NCI-H82 (cell line): ENCODE measurements at places on chromosomes 5 and 9.

DNA sequence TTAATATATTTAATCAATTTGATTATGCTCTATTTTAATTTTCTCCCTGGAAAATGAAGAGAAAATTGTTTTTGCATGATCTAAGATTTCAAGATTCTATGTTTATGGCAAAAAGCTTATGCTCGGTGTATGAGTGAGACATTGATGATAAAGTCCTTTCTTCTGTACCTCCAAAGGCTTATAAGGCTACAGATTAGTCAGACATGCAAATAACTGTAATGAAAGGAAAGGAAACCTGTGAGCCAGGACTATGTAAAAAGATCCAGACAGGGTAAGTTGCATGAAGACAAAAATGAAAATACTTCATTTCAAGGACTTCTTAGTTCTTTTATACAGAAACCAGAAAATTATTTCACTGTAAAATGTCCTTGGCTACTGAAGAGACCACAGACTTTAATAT, 52.2 kb upstream of the EDIL3 start:
- no peak for DNase-seq

GRCh38 chr9:124606027-124606426, 98.8 kb upstream of the NR5A1 start:
- no peak for DNase-seq

DNA sequence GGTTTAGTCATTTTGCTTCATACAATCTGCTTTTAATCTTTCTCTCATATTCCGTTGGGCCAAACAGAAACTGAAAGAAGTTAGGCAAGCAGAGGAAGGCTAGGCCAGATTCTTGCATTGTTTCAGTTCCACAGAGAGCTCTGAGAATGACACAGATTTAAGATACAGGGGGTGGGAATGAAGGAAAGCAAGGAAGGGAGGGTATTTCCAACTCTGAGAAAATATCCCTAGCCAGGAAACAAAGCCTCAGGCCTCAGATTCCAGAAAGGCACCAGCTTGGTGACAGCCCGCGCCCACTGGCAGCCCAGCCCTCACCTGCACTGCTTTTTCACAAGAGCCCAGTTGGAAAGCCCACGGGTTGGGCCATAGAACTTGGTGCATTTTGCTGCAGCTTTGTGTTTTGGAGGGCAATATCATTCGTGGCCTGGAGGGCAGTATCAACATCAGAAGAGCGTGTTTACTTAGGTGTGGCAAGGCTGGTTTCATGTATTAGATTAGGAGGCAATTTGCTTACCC, 63.5 kb downstream of the ENC1 start:
- no peak for DNase-seq

- no peak for DNase-seq
These were observed 17.7 kb upstream of the ANXA1 start for GRCh38 chr9:73133921-73134407.

DNA sequence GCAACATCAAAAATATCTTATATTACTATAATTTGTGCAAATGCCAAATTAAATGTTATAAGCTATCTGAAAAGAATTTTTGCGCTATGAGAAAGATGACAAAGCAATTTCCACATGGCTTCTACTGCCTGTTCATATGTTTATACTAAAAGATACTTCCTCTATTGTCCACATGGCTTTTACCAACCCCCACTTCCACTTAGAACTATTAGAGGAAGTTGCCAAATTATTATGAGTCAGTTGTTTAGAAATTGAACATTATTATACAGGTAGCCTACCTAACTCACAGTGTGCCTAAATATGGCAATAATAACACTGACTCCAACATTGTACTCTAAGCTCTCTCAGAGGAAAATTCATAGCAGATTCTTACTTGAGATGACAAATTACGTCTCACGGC, 37.6 kb upstream of the SLC27A6 start:
- DNase-seq: no peak

DNA sequence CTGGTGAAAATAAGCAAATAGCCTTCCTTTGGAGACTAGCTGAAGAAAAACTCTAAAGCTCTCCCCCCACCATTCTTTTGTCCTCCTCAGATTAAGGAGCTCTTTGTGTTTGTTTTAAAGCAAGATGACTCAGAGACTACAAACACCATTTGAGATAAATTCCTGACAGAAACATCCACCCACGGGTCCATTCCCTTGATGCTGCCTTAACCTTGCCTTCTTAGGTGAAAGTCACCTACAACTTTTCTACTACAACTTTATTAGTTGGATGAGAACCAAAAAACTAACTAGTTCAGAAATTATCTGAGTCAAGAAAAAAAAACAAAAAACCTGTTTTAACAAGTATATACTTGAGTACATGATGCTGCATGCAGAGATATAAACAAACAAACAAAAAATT, 831.1 kb downstream of the NR2F1-AS1 start:
- DNase-seq: no peak

DNA sequence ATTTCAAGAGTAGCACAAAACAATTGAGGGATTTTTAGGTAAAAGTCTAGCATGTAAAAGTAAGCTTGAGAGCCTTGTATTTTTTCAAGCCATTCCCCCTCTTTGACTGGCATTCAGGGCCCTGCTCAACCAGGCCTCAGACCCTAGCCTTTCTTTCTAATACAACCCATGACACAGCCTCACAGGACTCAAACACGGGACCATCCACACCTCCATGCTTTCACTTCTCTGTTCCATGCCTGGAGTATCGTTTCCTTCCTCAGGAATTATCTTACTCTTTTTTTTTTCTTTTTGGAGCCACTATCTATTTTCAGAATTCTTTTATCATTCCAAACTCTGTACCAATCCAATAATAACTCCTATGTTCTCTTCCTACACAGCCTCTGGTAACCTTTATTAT, 560.2 kb upstream of the CLINT1 start:
- no peak for DNase-seq

- DNase-seq: peak; percentile 8
These were observed 181.5 kb upstream of the OTULINL start for GRCh38 chr5:14400085-14400484.

GRCh38 chr9:6715755-6716643, 41.8 kb upstream of the KDM4C start:
- DNase-seq: no peak

GRCh38 chr5:68440651-68441050, 225.1 kb downstream of the PIK3R1 start:
- DNase-seq: no peak

GRCh38 chr5:178454303-178454702, 135.9 kb downstream of the COL23A1 start:
- no peak for DNase-seq

DNA sequence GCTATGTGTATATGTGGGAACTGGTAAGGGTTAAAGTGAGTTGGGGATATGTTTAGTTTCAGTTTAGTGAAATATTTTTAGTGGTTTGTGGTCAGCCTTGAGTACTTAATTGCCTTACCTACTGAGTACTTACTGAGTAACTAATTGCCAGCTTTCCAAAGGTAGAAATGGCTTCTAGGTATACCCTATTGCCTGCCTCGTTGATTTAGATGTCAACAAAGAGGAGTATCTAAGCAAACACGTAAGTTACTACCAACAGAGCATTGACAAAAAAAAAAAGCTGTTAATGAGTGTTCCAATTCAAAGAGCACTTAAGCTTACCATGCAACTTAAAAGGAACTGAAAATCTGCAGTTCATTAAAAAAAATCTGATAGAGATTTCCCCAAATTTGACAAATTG, 8.8 kb downstream of the ATP10B start:
- DNase-seq: no peak

DNA sequence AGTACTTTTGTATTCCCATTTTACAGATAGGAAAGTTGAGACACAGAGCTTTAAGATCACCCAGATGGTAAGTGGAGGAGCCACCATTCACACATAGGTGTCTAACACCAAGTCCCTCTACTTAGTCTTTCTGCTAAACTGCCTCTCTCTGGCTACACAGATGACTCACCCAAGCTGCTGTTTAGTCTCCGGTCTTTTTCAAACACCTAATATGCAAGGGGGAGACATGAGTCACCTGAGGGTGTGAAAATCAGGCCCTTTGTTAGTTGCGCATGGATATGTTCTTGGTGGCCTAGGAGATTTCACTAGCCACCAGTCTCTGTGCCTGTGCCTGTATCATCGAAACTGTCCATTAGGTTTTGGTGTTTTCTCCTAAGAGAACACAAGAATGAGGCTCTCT, 117.8 kb downstream of the MAST4 start:
- DNase-seq: no peak

DNA sequence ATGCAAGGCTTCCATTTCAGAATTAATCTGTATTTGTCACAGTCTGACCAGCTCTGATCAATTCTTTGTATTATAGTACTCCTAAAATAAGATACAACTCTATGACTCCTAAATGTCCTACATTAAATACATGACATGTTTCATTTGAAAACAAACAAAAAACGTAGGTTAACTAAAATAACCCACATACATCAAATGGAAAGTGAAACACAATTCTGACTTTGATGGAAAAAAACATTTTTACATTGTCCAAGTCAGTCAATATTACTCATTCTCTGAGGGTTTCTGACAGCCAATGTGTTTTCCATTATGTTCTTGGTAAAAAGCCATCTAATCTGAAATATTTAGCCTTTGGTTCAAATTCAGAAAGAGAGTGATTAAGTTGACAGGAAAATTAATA, 8.7 kb downstream of the HMGCS1 start:
- no peak for DNase-seq

DNA sequence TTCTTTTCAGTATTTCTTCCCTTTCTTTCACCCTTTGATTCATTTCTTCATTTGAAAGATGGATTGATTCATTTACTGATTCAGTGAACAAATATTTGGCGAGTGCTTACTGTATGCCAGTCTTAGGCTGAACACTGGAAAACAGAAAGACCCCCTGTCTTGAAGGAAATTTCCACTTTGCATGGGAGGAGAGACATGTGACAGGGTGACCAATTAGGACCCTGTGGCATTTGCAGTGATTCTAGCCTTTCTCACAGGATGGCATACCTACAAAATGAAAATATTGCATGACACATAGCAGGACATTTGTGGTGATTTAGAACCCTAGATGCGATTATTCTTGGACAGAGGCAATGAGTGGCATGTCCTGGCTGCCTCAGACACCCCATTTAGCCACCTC, 407.2 kb upstream of the SGCD start:
- DNase-seq: no peak

DNA sequence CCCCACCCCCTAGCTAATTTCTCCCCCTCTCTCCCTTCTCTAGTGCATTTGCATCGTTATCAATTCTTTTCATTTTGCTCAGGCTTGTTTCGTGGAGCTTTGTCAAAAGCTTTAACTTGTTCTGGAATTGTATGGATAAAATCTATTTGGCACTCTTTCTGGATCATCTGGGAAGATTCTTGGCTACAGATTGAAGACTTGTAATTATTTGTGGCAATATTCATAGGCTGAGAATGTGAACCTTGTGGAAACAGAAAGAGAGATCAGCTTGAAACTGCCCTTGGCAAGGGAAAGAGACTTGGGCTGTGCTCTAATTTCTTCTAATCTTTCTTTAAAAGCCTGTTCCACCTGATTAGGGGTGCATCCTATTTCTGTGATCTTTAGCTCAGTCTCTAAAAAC, 340.6 kb upstream of the DAB2 start:
- no peak for DNase-seq

- no peak for DNase-seq
These were observed 293.9 kb upstream of the RIOK2 start for GRCh38 chr5:97476852-97477534.

DNA sequence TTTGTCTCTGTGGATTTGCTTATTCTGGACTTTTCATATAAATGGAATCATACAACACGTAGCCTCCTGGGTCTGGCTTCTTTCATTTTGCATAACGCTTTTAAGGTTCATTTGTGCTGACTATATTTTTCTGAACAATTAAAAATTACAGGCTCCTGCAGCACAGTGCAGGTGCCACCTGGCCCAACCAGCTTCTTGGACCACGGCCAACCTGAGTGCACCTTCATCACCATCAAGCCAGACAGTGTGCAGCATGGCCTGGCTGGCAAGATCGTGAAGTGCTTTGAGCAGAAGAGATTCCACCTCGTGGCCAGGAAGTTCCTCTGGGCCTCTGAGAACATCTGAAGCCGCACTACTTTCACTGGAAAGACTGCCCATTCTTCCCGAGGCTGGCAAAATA, 53.5 kb upstream of the COL15A1 start:
- no peak for DNase-seq

DNA sequence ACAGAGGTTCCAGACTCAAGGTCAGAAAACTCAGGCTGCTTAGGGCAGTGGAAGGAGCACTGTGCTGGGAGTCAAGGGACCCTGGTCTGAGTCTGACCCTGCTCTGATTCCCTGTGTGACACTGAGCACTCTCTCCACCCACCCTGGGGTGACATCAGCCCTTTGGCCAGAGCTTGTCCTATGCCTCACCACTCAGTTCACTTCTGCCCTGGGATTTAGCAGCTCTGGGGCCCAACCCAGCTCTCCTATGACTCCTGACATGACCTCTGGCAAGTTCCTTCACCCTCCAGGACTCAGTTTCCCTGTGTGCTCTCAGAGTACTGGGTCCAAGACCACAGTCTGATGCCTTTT, 63.9 kb downstream of the FAM114A2 start:
- DNase-seq: no peak

DNA sequence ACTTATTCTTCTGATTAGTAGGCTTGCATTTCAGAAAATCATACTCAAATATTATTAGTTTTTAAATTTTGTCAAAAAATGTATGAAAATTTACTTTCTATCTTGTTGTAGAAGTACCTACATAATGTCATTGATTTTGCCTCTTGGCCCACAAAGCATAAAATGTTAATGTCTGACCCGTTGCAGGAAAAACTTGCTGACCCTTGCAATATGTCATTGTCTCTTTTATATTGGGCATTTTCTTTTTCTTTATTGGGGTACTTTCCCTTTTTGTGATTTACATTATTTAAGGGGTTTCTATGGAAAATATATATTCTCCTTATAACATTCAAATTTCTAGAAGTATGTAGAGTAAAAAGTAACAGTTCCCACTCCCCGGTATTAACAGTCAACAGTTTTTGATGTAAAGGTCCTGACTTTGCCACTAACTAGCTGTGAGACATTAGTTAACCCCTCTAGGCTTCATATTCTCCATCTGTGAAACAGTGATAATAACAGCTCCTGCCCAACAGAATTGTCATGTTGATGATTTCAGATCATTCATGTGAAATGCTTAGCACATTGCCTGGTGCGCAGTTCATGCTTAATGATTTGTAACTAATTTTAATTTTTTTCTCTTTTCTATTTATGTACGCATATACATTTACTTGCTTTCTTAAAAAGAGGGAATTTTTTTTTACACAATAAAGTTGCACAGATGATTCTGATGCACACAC, 243.2 kb downstream of the ARHGAP26 start:
- no peak for DNase-seq

DNA sequence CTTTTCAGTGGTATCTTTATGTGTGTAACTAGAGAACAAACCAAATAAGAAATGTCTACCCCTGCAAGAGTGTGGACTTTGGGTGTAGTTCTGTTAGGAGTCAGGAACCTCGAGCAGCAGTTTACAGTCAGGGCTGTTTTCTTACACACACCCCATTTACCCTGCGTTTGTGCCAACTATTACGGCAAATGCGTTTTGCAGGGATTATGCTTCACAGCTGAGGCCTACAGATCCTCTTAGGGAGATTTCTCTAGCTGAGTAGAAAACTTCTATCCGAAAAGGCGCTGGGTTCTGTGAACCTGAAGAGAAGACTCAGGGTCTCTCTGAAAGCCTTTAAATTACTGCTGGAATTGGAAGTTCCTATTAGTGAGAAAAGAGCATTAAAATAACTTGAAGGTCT, 51.4 kb downstream of the ACER2 start:
- peak; percentile 86 for DNase-seq
